Natural killer cell (primary cell): ENCODE measurements at places on chromosomes 3 and 15.

DNA sequence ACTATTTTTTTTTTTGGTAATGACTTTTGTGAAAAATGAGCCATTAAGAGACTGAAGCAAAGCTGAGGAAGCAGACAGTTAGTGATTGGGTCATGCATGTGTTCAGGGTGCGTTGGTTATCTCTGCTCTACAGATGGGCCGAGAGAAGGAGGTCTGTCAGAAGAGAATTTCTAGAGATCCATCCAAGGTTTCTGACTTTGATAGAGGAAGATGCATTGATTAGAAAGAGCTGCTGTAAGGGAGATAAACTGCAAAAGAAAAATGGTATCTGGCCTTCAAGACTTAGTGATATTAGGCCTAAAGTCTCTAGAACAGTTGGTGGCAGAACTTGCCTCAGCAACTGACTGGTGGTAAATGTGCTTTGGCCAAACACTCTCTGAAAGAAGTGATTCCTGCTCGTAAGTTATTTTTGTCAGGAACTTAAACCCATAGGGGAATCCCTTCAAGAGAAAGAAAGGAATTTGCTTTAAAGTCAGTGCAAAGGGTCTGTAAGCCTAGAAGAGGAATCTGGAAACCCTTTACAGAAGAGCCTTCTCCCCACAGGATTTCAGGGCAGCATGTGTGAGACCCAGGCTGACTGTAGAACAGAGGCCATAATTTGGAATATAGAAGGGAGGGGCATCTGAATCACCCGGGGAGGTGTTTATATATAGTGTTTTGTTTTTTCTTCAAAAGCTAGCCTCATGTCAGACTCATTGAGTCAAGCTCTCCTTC, 67.8 kb downstream of the OPA1 start:
- DNase-seq: no peak

- peak; percentile 47 for DNase-seq
Measured at GRCh38 chr3:119628816-119629445, 31.2 kb downstream of the PLA1A start.

DNA sequence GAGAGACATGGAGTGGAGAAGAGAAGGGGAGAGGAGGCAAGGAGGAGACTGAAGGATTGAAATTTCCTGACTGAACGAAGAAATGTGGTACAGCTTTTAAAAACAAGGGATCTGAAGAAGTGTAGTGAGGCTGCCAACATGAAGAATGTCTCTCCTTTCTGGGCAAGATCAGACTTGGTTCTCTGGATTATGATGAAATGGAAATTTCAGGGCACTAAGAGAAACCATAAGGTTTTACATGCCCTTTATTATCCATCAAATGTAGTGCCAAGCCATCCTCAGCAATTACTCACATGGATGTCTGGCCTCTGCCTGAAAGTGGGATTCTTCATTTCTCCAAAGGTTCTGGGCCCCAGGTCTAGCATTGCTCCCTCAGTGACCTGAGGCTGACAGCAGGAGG, 77.6 kb upstream of the CCDC80 start:
- no peak for DNase-seq

DNA sequence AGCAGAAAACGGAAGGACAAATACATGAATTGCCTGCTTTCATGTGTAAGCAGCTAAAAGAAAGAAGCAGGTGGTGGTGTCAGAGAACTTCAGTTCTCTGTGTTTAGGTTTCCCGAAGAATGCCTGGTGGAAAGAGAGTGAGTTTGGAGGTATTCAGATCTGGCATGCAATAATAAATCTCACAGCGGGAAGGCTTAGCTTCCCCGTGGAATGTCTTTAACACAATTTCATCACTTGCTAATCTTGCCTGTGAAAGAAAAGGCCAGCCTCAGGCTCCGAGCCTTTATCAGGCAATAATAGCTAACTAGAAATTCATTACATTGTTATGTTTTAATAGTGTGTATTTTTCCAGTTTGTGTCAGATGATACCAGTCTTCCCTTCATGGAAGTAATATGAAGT, 220.3 kb downstream of the PDZRN3 start:
- DNase-seq: no peak

DNA sequence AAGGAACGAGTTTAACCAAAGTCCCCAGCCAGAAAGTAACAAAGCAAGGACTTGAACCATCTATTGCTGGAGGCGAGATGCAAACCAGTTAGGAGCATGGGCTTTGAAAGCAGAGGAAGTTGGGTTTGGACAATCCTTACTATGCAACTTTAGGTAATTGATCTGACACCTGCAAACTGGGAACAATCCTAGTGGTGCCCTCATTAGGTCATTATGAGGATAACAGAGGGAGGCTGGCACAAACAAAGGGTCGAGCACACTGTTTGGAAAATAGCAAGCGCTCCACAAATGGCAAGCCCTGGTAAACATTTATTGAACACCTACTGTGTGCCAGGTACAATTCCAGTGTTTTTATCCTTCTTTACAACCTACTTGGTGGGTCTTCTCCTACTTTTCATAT, 45.6 kb downstream of the WNT5A start:
- DNase-seq: no peak

GRCh38 chr15:69595009-69595791, 142.6 kb downstream of the RPLP1 start:
- no peak for DNase-seq
